Skeletal muscle tissue (tissue), 5 donors: ENCODE measurements at places on chromosomes 1 and 21. TPM values are rescaled to one million over a fixed set of nuclear protein-coding genes. Genes with fewer than 3 reads are reported as not detected.

Gene RGS8
- not detected for total RNA-seq

Gene UBXN10
- total RNA-seq, result 0.52 TPM

Gene LDLRAD2
- 0.52 TPM for total RNA-seq

Gene SLC1A7
- total RNA-seq, result not detected

Gene SRSF10
- 65.2 TPM for total RNA-seq

Gene DYNLT4
- not detected for total RNA-seq

Gene ABCG1
- total RNA-seq, result 20.4 TPM

Gene OPTC
- not detected for total RNA-seq

Gene MAP10
- total RNA-seq, result 2.1 TPM

Gene RNF207
- 14.1 TPM for total RNA-seq

Gene ITLN1
- not detected for total RNA-seq

Gene CSF3R
- 3.7 TPM for total RNA-seq

Gene SPATA17
- 0.52 TPM for total RNA-seq

Gene KLHDC7A
- not detected for total RNA-seq

Gene C1orf232
- total RNA-seq, result not detected

Gene CLEC20A
- total RNA-seq, result not detected

Gene PIGR
- total RNA-seq, result under 0.01 TPM

Gene SNRNP40
- total RNA-seq, result 84.5 TPM

Gene IQCC
- 2.6 TPM for total RNA-seq

Gene KRTAP11-1
- not detected for total RNA-seq

Gene E2F2
- 5.7 TPM for total RNA-seq

Gene NCMAP
- 0.52 TPM for total RNA-seq

Gene AADACL4
- total RNA-seq, result not detected

Gene KCNA2
- 0.52 TPM for total RNA-seq

Gene EPHA2
- total RNA-seq, result 5.2 TPM

Gene RBP7
- 11.0 TPM for total RNA-seq

Gene OR2L5
- not detected for total RNA-seq

Gene MEX3A
- 6.8 TPM for total RNA-seq

Gene HOOK1
- 1.0 TPM for total RNA-seq

Gene FAM72B
- total RNA-seq, result 1.0 TPM

Gene TSPAN2
- total RNA-seq, result 6.8 TPM

Gene CD247
- 0.52 TPM for total RNA-seq

Gene C1orf226
- total RNA-seq, result 0.52 TPM
